ENCODE measurements at places on chromosomes 6 and 20.

- no peak for DNase-seq
Measured at GRCh38 chr20:24818056-24818455, 131.0 kb upstream of the CST7 start.

DNA sequence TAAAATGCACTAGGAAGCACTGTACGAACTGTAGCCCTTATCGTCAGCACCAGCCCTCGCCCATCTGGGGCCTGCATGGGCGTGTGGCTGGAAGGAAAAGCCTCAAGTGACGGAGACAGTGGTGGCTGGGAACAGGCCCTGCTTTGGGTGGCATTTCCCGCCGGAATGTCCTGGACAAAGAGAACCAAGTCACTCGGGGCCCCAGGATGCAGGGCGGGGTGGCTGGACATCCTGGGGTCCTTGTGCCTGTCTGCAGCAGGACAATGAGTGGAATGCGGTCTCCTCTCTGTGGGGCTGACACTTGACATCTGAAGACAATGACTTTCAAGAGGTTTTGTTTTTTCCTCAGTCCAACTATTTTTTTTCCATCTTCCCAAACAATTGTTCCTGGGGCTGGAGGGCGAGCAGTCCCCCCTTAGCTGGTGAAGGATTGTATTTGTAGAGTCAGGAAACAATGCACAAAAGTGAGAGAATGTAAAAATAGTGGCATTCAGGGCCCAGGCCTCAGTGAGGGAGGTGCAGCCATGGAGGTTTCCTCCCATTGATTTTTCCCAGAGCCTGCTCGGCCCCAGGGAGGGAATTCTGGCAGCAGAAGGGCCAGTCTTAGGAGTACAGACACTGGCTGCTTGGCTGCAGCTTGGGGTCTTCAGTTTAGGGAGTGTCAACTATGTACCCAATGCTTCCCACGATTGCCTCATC, 64.4 kb downstream of the PREX1 start:
- no peak for DNase-seq

DNA sequence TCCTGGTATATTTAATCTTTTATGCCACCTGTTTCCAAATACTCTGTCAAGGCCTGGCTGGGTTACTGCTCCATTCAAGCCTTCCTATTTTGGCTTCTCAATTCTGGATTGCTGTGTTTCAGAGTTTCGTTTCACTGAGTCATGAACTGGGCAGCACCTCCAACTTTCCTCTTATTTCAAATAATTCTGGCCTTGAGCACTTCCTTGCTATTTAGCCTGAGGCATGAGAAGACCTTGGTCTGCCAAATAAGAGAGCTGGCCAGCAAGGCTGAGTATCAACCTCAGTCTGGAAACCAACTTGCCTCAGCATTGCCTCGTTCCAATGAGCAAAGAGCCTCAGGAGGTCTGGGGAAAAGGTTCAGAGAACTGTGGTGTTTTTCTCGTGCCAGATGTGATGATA, 66.6 kb downstream of the TNFAIP3 start:
- no peak for DNase-seq

DNA sequence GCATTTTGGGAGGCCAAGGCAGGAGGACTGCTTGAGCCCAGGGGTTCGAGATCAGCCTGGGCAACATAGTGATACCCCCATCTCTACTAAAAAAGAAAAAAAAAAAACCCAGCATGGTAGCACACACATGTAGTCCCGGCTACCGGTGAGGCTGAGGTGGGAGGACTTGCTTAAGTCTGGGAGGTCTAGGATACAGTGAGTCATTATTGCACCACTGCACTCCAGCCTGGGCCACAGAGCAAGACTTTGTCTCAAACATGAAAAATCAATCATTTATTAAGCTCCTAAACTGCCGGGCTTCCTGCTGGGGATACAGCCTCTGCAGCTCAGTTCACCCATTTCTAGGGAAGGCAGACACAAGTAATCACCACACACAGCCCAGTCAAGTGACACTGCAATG, 7.3 kb upstream of the USP45 start:
- DNase-seq: no peak

DNA sequence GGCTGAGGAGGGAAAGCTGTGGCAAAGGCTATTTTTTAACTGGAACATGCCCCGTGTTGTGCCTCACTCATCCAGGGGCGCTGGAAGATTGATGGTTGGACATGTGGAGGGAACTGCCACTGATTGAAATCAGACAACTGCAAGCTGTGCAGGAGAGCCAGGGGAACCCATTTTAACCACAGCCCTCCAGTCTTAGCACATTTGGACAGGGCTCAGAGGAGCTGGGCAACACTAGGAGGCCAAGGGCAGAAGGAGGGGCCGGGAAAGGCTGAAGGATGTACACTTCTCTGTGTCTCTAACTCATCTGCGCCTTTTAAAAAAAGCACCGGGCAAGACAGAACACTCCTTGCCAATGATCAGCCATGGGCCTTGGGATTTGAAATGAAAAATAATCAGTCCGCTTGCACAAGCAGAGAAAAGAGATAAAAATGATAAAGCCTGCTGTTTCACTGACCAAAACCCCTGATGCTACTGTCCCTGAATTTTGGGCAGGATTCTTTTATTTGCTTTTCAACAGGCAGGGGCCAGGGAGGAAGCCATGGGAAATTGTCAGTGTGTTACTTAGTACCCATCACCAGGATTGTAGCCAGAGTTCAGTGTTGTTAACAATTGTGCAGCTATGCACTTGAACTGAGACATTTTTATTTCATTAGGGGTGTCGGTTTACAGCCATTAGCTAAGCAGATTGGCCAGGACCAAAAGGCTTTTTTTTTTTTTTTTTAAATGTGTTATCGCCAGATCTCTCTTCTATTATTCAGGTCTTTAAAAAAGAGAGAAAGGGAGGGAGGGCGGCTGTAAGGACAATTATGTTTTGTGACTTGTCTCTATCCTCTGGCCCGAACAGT, 109.3 kb upstream of the EYA4 start:
- DNase-seq: no peak

DNA sequence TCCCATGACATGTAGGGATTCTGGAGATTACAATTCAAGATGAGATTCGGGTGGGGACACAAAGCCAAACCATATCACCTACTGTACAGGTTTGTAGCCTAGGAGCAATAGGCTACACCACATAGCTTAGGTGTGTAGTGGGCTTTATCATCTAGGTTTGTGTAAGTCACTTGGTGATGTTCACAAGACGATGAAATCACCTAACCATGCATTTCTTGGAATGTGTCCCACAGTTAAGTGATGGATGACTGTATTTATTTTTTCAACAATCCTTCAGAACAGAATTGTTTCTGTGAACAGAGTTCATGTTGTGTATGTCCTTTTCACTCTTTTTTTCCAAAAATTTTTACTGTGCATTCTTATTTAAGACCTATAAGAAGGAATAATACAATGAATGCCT, 76.1 kb downstream of the DTD1 start:
- DNase-seq: no peak

GRCh38 chr20:19251958-19252357, 39.5 kb downstream of the SLC24A3 start:
- DNase-seq: no peak

DNA sequence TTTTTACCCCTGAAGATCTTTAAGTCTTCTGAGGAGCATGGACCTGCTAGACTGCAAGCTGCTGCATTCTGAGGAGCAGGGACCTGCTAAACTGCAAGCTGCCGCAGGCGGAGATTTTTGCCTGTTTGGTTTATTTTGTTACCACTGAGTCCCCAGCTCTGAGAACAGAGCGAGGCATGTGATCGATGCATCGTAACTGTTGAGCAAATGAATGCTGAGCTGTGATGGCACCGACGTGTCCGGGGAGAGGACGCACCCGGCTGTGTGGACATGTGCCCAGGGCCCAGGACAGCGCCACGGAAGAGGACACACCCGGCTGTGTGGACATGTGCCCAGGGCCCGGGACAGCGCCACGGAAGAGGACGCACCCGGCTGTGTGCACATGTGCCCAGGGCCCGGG, 24.2 kb downstream of the DNAJC5 start:
- DNase-seq: no peak

GRCh38 chr6:71908162-71908765, 21.9 kb downstream of the RIMS1 start:
- no peak for DNase-seq

DNA sequence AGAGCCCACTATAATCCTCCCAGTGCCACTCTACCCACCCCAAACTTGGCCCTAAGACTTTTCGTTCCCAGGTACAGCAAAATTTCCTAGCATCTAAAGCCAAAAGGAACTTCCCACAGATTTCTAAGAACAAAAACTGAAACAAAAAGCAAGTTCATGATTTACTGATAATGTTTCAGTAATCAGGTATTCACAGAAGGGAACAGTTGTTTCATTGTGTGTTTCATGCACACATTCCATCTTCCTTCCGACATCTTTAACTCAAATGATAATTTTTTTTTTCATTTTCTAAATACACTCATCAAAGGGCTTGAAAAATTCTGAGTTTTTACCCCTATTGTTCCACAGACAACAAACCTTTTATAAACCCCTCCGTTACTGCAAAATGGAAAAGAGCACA, 6.0 kb upstream of the BTN1A1 start:
- DNase-seq: no peak

Measured in stimulated activated CD8-positive, alpha-beta memory T cell treated with anti-CD3 and anti-CD28 coated beads, Interleukin-7, amount 100 ng/mL, for 24 hours (primary cell).